ENCODE measurements at places on chromosomes 2 and 18.

GRCh38 chr18:7914834-7915670 is 347.9 kb downstream of the PTPRM start:
- DNase-seq: no peak

GRCh38 chr2:218885981-218886947 is 5.6 kb downstream of the WNT10A start:
- no peak for DNase-seq

DNA sequence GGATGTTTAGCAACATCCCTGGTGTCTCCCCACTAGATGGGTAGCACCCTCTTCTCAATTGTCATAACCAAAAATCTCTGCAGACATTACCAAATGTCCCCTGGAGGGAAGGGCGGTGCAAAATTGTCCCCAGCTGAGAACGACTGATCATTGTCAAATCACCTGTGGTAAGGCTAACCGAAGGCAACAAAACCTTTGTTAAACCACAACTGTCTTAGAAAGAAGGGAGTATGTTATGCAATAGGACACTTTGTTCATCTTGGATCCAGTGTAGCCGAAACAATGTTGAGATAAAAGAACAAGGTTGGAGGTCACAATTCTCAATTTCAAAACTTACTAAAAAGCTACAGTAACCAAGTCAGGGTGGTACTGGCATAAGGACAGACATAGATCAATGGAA is 50.3 kb upstream of the ST3GAL5 start:
- DNase-seq: no peak

- no peak for DNase-seq
Observed at GRCh38 chr18:1015777-1016176, 111.1 kb downstream of the ADCYAP1 start.

DNA sequence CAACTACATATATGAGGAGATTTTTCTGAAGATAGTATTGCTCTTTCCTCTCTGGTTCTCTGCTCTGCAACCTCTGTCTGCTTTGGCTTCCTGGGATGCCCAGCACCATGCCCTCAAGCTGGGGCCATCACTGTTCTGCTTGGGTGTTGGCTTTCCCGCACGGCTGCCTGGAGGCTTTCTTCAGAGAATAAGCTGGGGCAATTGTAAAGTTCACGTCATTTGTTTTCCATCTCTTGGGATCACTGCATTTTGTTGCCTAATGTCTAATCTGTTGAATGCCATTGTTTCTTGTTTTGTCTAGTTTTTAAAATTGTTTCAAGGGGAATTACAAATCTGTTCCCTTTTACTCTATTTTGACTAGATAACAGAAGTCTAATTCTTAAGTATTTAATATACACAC is 437.3 kb upstream of the NRP2 start:
- no peak for DNase-seq

GRCh38 chr2:14693874-14694273 is 61.4 kb downstream of the LRATD1 start:
- no peak for DNase-seq

DNA sequence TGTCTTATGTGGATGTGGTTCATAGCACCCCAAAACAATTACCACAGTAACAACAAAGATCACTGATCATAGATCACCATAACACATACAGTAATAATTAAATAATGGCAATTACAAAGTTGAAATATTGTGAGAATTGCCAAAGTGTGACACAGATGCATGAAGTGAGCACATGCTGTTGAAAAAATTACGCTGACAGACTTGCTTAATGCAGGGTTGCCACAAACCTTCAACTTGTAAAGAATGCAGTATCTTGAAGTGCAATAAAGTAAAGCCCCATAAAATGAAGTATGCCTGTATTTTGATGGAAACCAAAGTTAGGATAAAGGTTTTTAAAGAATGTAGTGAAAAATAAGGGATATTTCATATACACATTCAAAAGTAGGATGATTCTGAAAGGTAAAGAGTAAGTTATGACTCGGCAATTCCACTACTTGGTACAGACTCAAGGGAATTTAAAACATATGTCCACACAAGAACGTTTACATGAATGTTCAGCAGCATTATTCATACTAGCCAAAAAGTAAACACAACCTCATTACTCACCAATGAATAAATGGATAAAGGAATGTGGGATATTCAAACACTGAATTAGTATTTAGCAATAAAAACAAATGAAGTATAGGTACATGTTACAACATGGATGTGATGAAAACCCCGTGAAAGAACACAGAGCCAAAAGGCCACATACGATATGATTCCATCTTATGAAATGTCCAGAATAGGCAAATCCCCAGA is 61.6 kb downstream of the SCN9A start:
- no peak for DNase-seq
